ENCODE measurements at places on chromosomes 7 and 10. TPM values are rescaled to one million over a fixed set of nuclear protein-coding genes. Genes with fewer than 3 reads are reported as not detected.

The ACTL6B gene
- not detected for polyA plus RNA-seq

The TSPAN15 gene
- 46.8 TPM for polyA plus RNA-seq

The PLA2G12B gene
- polyA plus RNA-seq, result 8.8 TPM

The MKX gene
- polyA plus RNA-seq, result 0.39 TPM

The GIMAP5 gene
- polyA plus RNA-seq, result 5.9 TPM

The LSM8 gene
- polyA plus RNA-seq, result 73.5 TPM

The SLC25A13 gene
- 39.4 TPM for polyA plus RNA-seq

The VWC2 gene
- 0.65 TPM for polyA plus RNA-seq

The CYP2C19 gene
- 0.07 TPM for polyA plus RNA-seq

The SPDYE5 gene
- 2.2 TPM for polyA plus RNA-seq

The IDI2 gene
- 0.11 TPM for polyA plus RNA-seq

The CYP3A4 gene
- 0.27 TPM for polyA plus RNA-seq

The NANOS1 gene
- polyA plus RNA-seq, result 4.1 TPM

The ATP5F1C gene
- 418 TPM for polyA plus RNA-seq

The SPDYE16 gene
- polyA plus RNA-seq, result 2.0 TPM

The ATP6V0E2 gene
- polyA plus RNA-seq, result 27.2 TPM

The FFAR4 gene
- polyA plus RNA-seq, result not detected

The HGF gene
- 1.8 TPM for polyA plus RNA-seq

The HYAL4 gene
- 0.18 TPM for polyA plus RNA-seq

The HOXA9 gene
- 107 TPM for polyA plus RNA-seq

The CUZD1 gene
- 2.2 TPM for polyA plus RNA-seq

The SERPINE1 gene
- 1.5 TPM for polyA plus RNA-seq

The GPR158 gene
- polyA plus RNA-seq, result 0.38 TPM

The GPER1 gene
- polyA plus RNA-seq, result 6.5 TPM

The KNDC1 gene
- polyA plus RNA-seq, result 4.9 TPM

The CPN1 gene
- 3.2 TPM for polyA plus RNA-seq

The ELAPOR2 gene
- 6.9 TPM for polyA plus RNA-seq

The OR2A42 gene
- 0.98 TPM for polyA plus RNA-seq

The NEUROG3 gene
- not detected for polyA plus RNA-seq

The ITGB8 gene
- 39.6 TPM for polyA plus RNA-seq

The SPDYE18 gene
- polyA plus RNA-seq, result 1.4 TPM

The HECW1 gene
- 6.7 TPM for polyA plus RNA-seq
